ENCODE measurements at places on chromosomes 5 and 9.

GRCh38 chr5:147156012-147156411, 78.8 kb upstream of the STK32A start:
- DNase-seq, result no peak

DNA sequence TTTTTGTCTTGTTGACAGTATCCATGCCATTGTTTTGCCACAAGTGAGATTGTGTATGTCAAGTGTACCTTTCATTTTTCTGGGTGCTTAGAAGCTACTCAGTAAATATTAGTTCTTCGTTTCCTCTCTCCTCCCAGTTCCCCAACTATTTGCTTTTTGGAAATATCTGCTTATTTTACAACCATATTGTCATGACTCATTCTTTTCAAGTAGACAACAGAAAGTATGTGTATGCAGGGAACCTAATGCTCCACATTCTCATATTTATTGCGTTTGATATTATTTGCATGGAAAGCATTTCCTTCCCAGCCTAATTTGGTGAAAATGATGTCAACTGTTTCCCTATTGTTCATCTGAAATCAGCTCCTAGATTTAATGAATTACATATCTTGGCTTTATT, 483.7 kb upstream of the RIOK2 start:
- no peak for DNase-seq

DNA sequence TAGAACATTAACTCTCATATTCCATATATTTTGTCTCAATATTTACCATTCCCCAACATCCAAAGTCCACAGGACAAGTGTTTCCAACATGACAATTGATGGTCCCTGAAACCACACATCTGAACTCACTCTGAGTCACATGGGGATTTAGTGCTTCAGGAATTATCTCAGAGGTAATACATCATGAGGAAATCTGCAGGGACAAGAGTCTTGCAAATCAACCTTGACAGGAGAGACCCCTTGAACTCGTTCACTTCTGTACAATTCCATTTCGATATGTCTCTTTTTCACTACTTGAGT, 119.7 kb upstream of the ABCA1 start:
- no peak for DNase-seq

DNA sequence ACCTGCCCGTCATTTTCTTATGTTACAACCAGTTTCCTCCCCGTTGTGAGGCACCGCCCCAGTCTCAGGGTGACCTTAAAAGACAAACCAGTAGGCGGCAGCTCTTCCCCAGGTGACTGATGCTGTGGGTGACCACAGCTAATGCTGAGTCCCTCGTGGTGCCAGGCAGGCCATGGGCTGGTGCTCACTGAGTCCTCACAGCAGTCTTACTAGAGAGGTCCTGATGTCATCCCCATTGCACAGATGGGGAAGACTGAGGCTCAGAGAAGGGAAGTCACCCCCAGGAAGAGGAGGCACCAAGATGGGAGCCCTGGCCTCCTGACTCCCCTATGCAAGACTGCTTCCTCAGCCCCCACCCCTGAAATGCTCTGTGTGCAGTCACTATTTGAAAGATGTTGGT, 978 bp downstream of the CFAP157 start:
- no peak for DNase-seq

DNA sequence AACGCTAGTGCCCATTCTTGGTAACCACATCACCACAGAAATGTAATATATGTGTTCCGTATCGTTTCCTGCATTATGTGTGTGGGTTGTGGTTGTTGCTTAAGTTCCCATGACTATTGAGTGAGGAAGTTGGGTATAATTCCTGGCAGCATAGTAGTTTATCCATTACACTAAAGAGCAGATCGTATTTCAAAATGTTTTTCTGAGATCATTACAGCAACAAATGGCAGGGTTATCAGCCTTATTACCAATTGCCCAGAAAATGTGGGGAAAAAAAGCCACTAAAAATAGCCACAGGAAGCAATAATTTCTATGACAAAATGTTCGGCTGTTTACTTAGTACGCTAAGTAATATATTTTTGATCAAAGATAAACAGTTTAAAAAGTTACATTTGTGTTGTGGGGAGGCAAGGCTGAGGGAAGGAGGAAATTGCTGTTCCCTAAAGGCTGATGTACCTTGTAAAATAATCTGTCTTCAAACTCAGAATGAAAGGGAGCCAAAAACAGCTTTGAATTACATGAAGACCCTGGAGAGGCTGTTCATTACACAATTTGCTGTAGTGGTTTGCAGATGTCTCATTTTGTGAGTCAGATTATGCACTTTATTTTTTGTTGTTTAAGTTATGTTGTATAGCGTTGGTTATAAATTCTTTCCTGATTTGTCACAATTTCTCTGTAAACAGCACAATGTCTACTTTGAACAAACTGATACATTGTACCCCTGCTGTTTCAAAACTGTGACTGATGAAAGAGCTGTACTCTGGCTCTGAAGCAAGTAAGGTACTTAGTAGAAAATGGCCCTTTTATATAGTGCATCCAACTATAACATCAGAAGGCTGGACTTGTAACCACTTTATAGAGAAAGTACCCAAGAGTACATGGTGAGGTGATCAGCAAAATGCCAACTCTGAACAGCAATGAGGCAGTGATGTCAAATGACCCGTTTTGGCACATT, 1028.5 kb downstream of the NR2F1-AS1 start:
- peak; percentile 83 for DNase-seq

DNA sequence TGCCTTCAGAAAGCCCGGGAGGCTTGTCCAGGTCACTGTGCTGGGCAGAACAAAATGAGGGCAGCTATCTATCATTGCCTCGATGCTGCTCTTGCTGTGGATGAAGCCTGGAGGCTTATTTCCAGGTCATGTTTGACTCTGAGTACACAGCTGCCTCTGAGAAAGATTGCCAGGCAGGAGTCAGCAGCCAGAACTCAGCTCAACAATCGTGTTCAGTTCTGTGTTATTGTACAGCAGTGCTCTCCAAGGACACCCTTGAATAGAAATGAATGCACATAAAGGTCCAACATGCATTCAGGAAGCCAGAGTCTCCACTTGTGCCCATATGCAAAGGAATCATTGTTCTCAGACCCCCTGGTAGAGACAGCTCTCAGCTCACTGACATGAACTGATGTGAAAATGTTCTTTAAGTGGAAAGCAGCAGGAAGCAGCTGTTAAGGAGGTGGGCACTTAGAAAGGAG, 61.7 kb upstream of the ZFR start:
- peak; percentile 96 for DNase-seq

- no peak for DNase-seq
Observed at GRCh38 chr9:101323129-101323528, 61.7 kb downstream of the BAAT start.

GRCh38 chr9:83972286-83972685, 7.7 kb downstream of the HNRNPK start:
- DNase-seq, result no peak

DNA sequence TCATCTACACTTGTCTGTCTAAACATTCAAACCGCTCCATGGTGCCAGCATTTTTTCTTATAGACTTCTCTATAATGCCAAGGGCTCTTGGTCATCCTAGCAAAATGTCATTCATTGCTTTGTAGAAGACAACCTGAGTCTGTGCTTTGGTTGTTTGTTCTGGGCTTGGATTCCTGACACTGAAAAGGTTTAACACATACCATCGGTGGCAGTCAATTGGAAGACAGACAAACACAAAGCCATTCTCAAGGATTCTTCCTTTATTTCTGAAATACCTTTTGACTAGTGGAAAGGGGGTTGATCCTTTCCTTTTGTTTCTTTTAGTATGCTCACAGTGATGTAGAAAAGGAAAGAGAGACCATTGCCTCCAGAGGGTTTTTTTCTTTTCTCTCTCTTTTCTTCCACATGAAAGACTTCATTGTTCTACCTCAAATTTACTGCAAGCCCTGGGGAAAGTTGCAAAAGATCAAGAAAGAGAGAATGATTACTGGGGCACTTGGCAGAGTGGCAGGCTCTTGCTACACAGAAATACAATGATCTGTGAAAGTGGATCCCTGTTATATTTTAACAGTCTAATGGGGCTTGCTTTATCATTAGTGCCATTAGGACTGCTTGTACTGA, 66.4 kb upstream of the TMC1 start:
- DNase-seq, result no peak

GRCh38 chr5:178380086-178380485, 147.5 kb upstream of the PHYKPL start:
- DNase-seq, result no peak

- DNase-seq, result no peak
Observed at GRCh38 chr9:118650417-118650816, 718.8 kb downstream of the BRINP1 start.

- no peak for DNase-seq
Observed at GRCh38 chr9:18421391-18421790, 52.6 kb upstream of the ADAMTSL1 start.

GRCh38 chr9:16030528-16031185, 477.8 kb downstream of the CCDC171 start:
- DNase-seq, result no peak

DNA sequence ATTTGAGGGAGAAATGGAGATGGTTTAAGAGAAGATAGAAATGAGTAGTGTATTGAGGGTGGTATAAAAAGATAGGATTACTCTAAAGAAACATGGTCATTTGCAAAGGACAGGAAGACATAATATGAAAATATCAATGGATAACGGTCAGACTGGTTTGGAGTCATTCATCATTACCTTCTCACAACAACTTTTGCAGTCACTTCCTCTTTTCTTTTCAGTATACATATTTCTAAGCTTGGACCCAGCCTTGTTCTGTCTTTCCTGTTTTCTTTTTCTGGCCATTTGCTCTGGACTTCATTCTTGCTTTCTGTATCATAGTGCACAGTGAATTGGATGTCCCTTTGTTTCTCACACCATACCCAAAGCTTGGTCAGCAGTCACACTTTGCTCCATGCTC, 966.5 kb upstream of the TYRP1 start:
- DNase-seq, result no peak

- DNase-seq, result peak; percentile 57
Observed at GRCh38 chr9:104758974-104759373, 5.0 kb upstream of the NIPSNAP3B start.

- no peak for DNase-seq
Observed at GRCh38 chr5:62065050-62065449, 241.0 kb upstream of the KIF2A start.

DNA sequence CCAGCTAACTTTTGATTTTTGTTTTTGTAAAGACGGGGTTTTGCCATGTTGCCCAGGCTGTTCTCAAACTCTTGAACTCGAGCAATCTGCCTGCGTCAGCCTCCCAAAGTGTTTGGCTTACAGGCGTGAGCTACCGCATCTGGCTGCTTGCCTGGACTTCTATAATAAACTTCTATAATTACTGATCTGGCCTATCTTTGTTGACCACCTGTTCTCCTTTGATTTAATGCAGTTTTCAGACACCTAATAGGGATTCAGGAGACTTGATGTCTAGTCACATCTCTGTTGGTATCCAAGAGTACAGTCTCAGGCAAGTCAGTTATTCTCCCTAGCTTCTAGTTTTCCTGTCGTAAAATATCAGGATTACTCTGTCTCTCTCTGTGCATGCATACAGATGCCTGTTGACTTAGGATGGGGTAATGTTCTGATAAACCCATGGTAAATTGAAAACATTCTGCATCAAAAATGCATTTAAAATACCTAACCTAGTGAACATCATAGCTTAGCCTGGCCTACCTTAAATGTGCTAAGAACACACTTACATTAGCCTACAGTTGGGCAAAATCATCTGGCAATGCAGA, 51.5 kb upstream of the NR3C1 start:
- DNase-seq, result peak; percentile 79

DNA sequence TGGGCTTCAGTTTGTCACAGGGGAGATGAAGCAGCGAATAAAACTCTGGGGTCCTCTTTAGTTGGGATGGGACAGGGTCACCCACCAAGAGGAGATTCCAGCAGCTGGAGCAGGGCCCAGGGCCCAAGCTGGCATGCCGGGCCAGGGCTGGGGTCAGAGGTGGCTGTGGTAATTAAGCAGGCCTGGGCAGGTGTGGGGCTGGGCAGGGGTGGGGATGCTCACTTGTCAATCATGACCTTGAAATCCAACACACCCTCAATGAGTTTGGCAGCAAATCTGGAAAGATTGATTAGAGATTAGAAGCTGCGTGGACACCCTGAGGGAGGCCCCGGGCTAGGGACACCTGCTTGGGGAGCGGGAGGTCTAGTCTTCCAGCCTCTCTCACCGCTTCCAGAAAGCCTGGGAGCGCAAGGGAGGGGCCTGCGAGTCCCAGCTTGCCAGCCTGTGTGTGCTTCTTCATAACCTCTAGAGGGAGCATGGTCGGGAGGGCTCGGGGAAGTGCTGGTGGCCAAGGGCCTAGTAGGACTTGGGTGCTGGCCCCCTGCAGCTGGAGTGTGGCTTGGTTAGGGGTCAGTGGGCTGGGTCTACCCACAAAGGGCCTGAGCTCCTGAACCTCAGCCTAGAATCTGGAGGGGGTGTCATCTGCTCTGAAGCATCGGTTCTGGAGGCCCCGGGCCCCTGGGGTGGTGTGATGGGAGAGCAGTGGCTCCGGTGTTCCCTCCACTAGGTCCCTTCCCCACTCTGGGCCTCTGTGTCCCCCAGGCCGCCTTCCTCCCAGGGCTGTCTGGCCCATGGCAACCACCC, 7.6 kb downstream of the CRAT start:
- DNase-seq, result peak; percentile 35

DNA sequence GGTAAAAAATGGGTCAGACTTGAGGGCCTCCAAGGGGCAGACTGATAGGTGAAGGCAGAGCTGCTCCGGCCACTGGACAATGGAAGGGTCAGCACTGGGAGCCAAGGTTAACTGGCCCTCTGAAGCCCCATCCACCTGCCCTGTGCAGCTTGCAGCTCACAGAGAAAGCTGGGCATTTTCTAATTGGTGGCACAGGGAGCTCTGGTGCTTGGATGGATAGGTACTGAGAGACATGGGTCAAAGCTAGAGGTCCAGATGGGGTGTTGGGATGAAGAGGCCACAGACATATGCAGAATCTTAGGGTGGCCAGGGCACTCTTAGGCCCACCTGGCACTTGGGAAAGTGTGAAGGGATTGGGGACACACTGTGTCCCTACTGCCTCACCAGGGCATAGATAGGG, 29.5 kb upstream of the SARDH start:
- DNase-seq, result no peak

Measured in NCI-H1092 treated with DMSO at 0.1 percent for 48 hours (cell line).